ENCODE measurements at places on chromosomes 5 and 9. TPM values are rescaled to one million over a fixed set of nuclear protein-coding genes. Genes with fewer than 3 reads are reported as not detected.

Gene LURAP1L
- 71.4 TPM for total RNA-seq

Gene PCDHGA7
- 4.1 TPM for total RNA-seq

Gene TSSK1B
- total RNA-seq: 0.09 TPM

Gene MLANA
- total RNA-seq: not detected

Gene OXCT1
- total RNA-seq: 31.6 TPM

Gene C6
- 0.28 TPM for total RNA-seq

Gene PALM2AKAP2
- 9.7 TPM for total RNA-seq

Gene BAAT
- total RNA-seq: not detected

Gene RASEF
- total RNA-seq: 0.14 TPM

Gene PKD2L2
- total RNA-seq: not detected

Gene DHFR
- total RNA-seq: 6.5 TPM

Gene FSTL4
- 0.09 TPM for total RNA-seq

Gene GPX8
- total RNA-seq: 105 TPM

Gene RLN2
- total RNA-seq: not detected

Gene TAF11L4
- not detected for total RNA-seq

Gene SLC31A1
- total RNA-seq: 45.8 TPM

Gene PTGES
- total RNA-seq: 108 TPM

Gene C9
- 0.18 TPM for total RNA-seq

Gene DOLK
- total RNA-seq: 28.7 TPM

Gene SLC6A18
- not detected for total RNA-seq

Gene SPINK7
- total RNA-seq: not detected

Gene SAPCD2
- 0.43 TPM for total RNA-seq

Gene GLRA1
- not detected for total RNA-seq

Gene FBN2
- 87.2 TPM for total RNA-seq

Gene VLDLR
- total RNA-seq: 44.7 TPM

Gene IL5
- not detected for total RNA-seq

Gene ARHGEF39
- 0.09 TPM for total RNA-seq

Gene STK32A
- total RNA-seq: 1.3 TPM

All from smooth muscle cell of bladder (primary cell).